ENCODE measurements at places on chromosomes 6 and 20. TPM values are rescaled to one million over a fixed set of nuclear protein-coding genes. Genes with fewer than 3 reads are reported as not detected.

Gene SLC13A3
- 0.48 TPM for total RNA-seq

Gene ULBP2
- total RNA-seq: 0.74 TPM

Gene EYS
- total RNA-seq: not detected

Gene FAM209B
- total RNA-seq: 1.3 TPM

Gene MUC22
- not detected for total RNA-seq

Gene CGA
- total RNA-seq: not detected

Gene GSTA3
- total RNA-seq: not detected

Gene TAAR5
- total RNA-seq: not detected

Gene GRM4
- not detected for total RNA-seq

Gene DACT2
- total RNA-seq: not detected

Gene BHLHE23
- total RNA-seq: not detected

Gene VNN1
- total RNA-seq: not detected

Gene AVP
- total RNA-seq: not detected

Gene TULP1
- not detected for total RNA-seq

Gene GLP1R
- total RNA-seq: not detected

Gene SRSF6
- 168 TPM for total RNA-seq

Gene SLC17A4
- total RNA-seq: not detected

Gene SLC22A16
- 0.29 TPM for total RNA-seq

Gene C6orf58
- not detected for total RNA-seq

Gene TRIM40
- not detected for total RNA-seq

Gene VARS1
- 34.3 TPM for total RNA-seq

Gene MAS1
- total RNA-seq: not detected

Gene TRDN
- not detected for total RNA-seq

Gene MAP1LC3A
- 10.3 TPM for total RNA-seq

Gene MPIG6B
- total RNA-seq: 4.7 TPM

Gene OSTM1
- total RNA-seq: 39.2 TPM

Gene FAM217A
- not detected for total RNA-seq

Gene CLDN20
- not detected for total RNA-seq

Gene C6orf118
- total RNA-seq: not detected

Gene NOL4L
- 79.7 TPM for total RNA-seq

Gene BPI
- total RNA-seq: 0.29 TPM

Gene LY86
- total RNA-seq: 4.5 TPM

Gene OR10C1
- total RNA-seq: not detected

Gene PTPRK
- total RNA-seq: 1.6 TPM

Gene LY6G6F
- total RNA-seq: not detected

Gene PRDM1
- total RNA-seq: 2.0 TPM

Gene KIAA1755
- total RNA-seq: not detected

Gene NRN1
- total RNA-seq: 1.2 TPM

Gene LGSN
- not detected for total RNA-seq

Gene BPHL
- 7.9 TPM for total RNA-seq

Gene MEI4
- not detected for total RNA-seq
